KBM-7 (cell line): ENCODE measurements at places on chromosomes 6 and 20.
A peak's percentile ranks its signal among the peaks of the same experiment; 100 is the strongest.

GRCh38 chr20:37943501-37944455 is 40.9 kb downstream of the VSTM2L start:
- DNase-seq = no peak

DNA sequence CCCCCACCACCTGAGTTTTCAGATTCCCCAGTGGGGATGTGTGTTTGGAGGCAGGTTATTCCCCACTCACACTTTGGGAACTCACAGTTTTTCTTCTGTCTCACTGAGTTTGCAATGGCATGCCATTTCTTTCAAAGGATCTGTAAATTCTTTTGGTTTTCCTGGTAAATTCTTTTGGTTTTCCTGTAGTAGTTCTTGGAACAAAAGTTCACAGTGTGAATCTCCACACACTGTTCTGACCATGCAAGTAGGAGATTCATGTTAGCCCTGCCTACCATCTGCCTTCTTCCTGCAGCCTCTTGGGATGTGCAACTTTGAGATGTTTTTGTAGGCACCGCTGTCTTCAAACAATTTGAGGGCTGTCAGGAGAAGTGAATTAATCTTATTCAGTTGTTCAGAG is 165.6 kb upstream of the OGFRL1 start:
- DNase-seq = no peak

- no peak for DNase-seq
Observed at GRCh38 chr6:72649032-72649984, 27.4 kb downstream of the KCNQ5 start.

DNA sequence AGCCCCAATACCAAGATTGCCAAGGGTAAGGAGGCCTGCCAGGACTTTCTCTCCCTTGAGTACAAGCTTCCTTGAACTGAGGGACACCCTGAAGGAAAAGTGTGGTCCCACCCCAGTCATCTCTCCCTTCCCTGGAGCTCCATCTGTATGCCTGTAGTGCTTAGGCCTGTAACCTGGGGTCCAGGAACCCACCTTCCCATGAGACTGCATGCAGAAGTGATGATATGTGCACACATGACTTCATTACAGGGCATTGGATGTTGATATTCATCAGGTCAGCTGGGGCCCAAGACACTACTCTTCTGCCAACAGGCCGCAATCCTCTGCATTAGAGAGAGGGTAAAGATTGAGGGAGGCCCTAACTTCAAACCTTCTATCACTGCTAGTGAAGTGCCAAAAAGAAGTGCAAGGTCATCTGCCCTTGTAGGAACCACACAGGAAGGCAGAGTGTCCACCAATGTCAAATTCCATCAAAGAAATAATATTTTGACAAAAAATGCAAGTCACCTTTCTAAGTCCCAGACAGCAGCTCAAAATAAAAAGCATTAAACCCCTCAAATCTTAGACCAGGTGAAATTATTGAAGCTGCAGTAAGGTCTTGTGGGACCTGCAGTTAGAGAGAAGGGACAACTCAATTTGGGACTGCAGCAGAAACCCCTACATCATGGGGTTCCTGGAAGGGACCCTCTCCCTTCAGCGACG is 5.1 kb downstream of the HLA-F start:
- DNase-seq = no peak

DNA sequence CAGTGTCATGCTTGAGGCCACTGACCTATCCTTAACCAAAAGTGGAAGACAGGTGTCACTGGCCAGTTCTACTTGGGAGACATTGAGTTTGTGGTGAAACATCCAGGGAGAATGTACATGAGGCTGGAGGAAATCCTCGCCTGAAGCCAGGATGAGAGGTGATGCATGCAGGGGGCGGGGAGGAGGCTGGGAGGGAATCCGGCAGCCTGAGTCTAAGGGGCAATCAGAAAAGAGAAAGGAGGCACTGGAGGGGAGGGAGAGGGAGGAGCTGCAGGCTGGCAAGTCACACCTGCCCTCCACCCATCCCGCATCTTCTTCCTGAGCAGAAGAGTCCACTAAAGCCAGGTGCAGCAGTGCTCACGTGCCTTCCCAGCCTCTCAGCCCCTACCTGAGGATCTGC is 14.9 kb upstream of the DDO start:
- no peak for DNase-seq

- no peak for DNase-seq
Observed at GRCh38 chr6:165621940-165622339, 41.1 kb downstream of the PDE10A start.

DNA sequence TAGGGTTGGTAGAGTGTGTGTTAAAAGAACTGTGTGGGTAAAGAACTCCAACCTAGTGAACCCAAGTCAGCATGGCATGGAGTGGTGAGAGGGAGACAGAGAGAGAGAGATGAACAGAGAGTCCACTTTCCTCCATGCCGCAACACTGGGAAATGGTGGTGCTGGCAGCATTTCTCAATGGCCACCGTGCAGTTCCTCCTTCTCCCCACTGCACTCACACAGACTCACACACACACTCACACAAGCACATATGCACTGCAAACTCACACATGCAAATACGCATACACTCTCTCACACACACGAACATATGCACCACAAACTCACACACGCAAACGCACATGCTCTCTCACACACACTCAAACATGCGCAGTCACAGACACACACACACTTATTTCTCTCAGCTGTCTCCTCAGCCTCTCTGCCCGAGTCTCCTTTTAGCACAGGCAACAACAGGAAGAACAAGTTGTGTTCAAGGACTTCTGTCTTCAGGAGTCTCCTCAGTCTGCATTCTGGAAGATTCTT is 66.5 kb upstream of the LY86 start:
- no peak for DNase-seq

DNA sequence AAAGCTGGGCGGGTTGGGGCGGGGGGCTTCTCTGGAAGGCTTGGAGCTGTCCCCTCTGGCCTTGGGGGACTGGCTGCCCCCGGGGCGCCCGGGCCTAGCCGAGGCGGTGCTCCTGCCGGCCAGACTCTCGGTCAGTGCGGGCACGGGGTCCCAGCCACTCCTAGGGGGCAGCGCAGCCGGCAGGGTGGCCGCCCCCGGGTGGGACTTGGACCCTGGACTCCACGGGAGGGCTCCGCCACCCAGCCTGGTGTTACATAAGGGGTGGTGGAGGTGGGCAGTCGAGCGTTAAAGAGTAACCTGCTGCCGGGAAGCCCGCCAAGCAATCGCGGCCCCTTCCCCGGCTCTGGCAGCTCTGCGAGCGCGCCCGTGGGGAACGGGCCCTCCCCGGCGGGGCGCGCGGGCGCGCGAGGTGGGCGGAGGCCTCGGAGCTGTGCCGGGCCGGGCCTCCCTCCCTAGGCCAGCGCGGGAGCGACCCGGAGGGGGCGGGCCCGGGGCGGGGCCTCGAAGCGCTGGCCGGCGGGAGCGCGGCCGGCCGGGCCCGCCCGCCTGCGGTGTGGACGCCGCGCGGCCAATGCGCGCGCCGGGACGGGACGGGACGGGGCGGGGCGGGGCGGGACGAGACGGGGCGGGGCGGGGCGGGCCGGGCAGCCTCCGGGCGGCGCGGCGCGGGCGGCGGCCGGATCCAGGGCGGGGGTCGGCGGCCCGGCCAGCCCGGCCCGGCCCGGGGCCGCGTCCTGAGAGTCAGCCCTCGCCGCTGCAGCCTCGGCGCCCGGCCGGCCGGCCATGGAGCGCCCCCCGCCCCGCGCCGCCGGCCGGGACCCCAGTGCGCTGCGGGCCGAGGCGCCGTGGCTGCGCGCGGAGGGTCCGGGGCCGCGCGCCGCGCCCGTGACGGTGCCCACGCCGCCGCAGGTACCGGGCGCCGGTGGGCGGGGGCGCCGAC is at the start of gene SLC2A4RG:
TSS of gene SLC2A4RG (plus strand) at position 647 of the 940 bp plus-strand sequence. CDS start at position 784, 137 bp downstream.
- DNase-seq = peak; percentile 51

- peak; percentile 49 for DNase-seq
Observed at GRCh38 chr6:15901141-15902115, 227.5 kb upstream of the MYLIP start.

DNA sequence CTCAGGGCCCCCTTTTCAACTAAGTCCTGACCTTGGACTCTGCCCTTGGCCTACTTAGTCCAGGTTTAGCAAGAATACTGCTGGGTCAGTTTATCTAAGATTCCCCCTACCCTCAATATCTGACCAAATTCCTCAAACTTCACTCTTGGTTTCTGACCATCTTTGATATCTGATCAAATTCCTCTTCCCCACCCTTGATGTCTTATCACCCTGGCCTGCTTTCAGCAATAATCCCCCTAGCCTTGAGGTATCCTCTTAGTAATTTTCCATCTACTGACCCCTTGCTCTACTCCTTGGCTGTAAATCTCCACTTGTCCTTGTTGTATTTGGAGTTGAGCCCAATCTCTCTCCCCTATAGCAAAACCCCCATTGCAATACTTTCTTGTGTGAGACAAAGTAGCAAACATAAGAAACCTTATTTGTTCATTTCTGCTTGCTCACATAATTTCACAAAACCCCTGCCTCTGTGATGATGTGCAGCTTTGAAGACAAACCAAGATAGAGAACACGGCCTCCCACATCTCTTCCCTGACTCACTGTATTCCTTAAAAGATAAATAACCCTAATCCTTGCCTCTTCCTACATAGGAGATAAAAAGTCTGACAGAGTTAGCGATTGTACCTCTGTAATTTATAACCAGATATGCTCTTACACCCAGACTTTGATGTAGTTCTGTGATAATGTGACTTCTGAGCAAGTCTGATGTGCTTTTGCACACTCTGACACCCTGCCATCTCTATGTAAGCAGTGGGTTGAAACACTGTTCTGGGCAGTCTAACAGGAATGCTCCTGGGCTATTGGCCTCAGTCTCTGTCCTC is 13.8 kb upstream of the IYD start:
- DNase-seq = no peak

- no peak for DNase-seq
Observed at GRCh38 chr6:5827056-5827904, 179.4 kb downstream of the NRN1 start.

GRCh38 chr6:166202321-166202733 is 34.7 kb upstream of the TBXT start:
- DNase-seq = no peak

DNA sequence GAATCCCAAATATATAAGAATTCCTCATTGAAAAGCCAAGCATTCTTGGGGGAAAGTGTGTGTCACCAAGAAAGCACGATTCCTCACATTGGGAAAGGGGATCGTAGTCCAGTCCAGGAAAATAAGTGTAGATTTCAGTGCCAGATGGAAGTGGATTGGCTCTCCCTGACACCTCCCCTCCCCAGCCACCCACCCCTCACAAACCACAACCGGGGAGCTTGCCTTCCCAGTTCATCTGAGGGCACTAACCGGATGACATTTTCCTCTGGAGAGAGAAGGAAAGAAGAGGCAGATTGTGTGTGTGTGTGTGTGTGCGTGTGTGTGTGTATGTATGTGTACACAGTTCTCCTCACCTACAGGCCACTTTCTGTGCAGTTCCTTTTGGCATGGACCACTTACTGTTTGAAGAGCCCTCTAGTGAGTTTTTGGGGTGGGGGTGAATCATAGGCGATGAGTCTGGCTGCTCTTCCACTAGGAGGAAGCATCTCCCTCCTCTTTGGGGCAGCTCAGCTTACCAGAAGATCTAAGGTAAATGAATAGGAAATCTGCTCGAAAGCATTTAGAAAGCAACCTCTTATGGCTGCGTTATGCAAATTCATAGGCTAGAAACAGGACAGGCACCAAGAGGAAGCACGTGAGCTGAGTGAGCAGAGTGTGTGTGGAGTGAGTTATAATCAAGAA is 20.8 kb downstream of the DAAM2 start:
- no peak for DNase-seq

- DNase-seq = no peak
Observed at GRCh38 chr6:44257753-44258324, 511 bp upstream of the SLC35B2 start.

DNA sequence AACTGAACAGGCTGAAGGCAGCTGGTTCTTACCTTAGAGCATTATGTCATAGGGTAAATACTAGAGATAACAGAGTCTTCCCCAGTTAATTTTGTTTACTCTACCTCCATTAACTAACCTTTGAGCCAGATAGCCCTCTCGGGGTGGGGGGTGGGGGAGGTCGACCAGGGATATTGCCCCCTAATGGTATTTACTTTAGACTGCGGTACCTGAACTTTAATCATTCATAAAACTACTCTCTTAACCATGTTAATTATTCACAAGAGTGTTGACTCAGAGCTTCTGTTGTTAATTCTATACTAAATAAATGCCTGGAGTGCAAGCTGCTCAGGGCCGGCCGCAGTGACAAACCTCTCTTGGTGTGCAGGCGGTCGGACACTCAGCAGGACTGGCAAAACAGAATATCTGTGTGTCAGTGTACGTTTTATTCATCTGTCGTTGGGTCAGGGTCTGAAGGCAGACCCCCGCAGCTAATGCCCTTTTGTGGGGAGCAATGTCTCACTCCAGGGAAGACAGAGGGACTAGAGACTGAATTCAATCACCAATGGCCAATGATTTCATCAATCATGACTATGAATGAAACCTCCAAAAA is 152.4 kb upstream of the COL21A1 start:
- no peak for DNase-seq
